Smooth muscle cell of bladder (primary cell): ENCODE measurements at places on chromosomes 5 and 9. TPM values are rescaled to one million over a fixed set of nuclear protein-coding genes. Genes with fewer than 3 reads are reported as not detected.

NOL6 gene
- 18.6 and 27.2 TPM in 2 replicates for total RNA-seq

DNAH5 gene
- total RNA-seq = 0.09 and 2.3 TPM in 2 replicates

PCDHGA4 gene
- total RNA-seq = 3.3 and 4.5 TPM in 2 replicates

PRPF4 gene
- total RNA-seq = 24.3 and 27.1 TPM in 2 replicates

ENTPD8 gene
- total RNA-seq = not detected in 2 replicates

TMC1 gene
- total RNA-seq = 0.18 and 0.43 TPM in 2 replicates

C9orf40 gene
- 1.3 and 1.7 TPM in 2 replicates for total RNA-seq

DPP7 gene
- 68.8 and 81.6 TPM in 2 replicates for total RNA-seq

RNF208 gene
- under 0.01 and 0.18 TPM in 2 replicates for total RNA-seq

KCNT1 gene
- not detected in 2 replicates for total RNA-seq

FTMT gene
- not detected in 2 replicates for total RNA-seq

IL3 gene
- not detected in 2 replicates for total RNA-seq

SEMA5A gene
- 5.3 and 15.0 TPM in 2 replicates for total RNA-seq

PKD2L2 gene
- total RNA-seq = 0.18 TPM in 1 of 2 replicates, not detected in the other

SHC3 gene
- 21.6 and 24.0 TPM in 2 replicates for total RNA-seq

TIMD4 gene
- not detected in 2 replicates for total RNA-seq

SERF1B gene
- 5.3 and 17.0 TPM in 2 replicates for total RNA-seq

EDIL3 gene
- total RNA-seq = 12.4 and 18.2 TPM in 2 replicates

C5orf52 gene
- total RNA-seq = not detected in 2 replicates

DCTN3 gene
- total RNA-seq = 105 and 113 TPM in 2 replicates

LRRC14B gene
- total RNA-seq = not detected in 2 replicates

ACTBL2 gene
- total RNA-seq = 1.1 and 3.0 TPM in 2 replicates

CDH12 gene
- total RNA-seq = not detected in 2 replicates

PPP2R2B gene
- total RNA-seq = under 0.01 and 0.37 TPM in 2 replicates

CCDC187 gene
- under 0.01 TPM in 2 replicates for total RNA-seq

RIMOC1 gene
- 13.7 and 15.5 TPM in 2 replicates for total RNA-seq

SUSD3 gene
- 1.1 and 1.6 TPM in 2 replicates for total RNA-seq

PCA3 gene
- not detected in 2 replicates for total RNA-seq

SMAD5 gene
- total RNA-seq = 35.0 and 37.3 TPM in 2 replicates

LCN1 gene
- 0.28 and 0.65 TPM in 2 replicates for total RNA-seq

IL7R gene
- total RNA-seq = 6.4 and 8.8 TPM in 2 replicates

CDC20B gene
- total RNA-seq = under 0.01 TPM in 1 of 2 replicates, not detected in the other

SNCAIP gene
- total RNA-seq = 14.2 and 19.4 TPM in 2 replicates

ARL14EPL gene
- total RNA-seq = 0.18 TPM in 1 of 2 replicates, not detected in the other

SHISAL2B gene
- total RNA-seq = not detected in 2 replicates

FCN2 gene
- total RNA-seq = not detected in 2 replicates
